ENCODE measurements at places on chromosomes 3 and 15.

- no peak for DNase-seq
These were observed 8.3 kb downstream of the SEMA3G start for GRCh38 chr3:52436500-52437149.

DNA sequence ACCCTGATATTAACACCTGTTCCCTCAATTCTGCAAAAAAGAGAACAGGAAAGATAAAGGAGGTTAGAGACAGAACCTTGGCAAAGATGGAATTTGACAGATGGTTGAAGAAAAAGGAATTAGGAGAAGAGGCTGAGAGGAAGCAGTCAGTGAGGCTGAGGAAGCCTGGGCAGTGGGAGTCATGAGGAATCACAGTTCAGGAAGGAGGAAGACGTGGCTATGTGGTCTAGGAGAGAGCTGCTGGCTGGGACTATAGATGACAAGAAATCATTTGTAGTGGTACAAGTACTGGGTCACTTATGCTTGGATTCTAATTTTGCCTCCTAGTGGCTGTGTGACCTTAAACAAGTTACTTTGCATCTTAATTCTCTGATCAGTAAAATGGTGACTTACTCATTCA, 49.0 kb downstream of the LARS2 start:
- DNase-seq = no peak

- no peak for DNase-seq
These were observed 8.2 kb upstream of the NEDD4 start for GRCh38 chr15:56001471-56002078.

DNA sequence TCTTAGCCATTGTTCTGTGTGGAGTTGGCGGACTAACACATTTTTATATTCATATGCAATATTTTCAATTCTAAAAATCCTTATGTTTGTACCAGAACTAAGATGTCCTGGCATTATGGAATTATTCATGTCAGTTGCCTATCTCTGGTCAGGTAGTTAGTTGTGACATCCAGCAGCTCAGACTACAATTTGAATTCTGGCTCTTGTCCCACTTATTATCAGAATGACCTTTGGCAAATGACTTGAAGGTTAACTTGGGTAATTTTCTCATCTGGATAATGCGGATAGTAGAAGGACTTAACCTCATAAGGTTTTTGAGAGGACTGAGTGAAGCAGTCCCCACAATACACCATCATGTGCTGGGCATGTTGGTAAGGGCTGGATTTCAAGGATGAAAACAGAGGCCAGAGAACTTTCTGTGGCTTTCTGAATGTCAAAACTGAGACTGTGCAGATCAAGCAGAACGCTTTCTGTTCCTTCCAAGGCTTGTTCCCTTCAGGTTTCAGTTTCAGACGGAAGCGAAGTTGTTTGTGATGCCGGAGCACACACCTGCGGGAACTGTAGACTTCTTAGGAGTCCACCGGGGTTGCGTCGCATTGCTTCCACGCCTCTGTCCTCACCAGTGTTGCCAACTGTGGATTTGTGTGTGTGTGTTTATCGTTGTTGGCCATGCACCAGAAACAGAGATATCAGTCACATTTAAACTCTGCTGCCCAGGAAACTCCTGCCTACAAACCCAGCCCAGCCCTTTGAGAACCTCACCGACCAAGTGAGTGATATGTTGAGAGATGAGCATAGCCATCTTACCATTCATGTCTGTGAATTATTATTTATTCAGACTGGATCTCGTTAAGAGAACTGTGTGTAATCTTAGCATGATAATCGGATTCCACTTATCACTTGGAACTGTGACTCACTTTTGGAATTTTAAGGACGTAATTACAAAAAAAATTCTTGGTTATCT, 76.0 kb downstream of the PTPRG start:
- no peak for DNase-seq

DNA sequence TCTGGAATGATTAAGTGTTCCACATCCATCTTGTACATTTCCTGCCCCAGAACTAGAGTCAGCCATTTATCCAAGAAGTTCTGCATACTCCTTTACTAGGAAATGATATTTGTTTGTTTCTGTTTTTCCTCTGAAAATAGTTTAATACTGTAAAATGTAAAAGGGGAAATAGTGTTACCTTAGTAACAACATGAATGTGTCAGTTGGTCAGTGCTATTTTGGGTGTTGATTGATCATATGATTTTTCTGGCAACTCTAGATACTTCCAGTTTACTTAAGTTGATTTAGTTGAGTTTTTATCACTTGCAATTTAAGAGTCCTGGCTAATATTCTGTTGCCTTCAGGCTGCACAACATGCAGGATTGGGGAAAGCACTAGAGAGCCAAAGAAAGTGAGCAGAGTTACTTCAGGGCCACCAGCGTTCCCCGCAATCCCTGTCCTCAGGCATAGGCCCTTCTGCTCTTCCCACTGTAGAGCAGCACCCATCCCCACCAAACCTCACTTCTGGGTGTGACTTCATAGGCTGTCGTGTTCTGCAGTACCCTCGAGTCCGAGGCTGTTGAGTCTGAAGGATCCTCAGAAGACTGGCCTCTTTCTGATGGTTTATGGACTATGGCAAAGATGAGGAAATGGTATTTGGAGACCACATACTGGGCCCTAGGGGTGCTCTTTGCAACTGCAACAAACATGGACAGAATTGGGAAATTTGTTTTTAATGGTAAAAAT, 69.0 kb downstream of the CHD2 start:
- DNase-seq = no peak

DNA sequence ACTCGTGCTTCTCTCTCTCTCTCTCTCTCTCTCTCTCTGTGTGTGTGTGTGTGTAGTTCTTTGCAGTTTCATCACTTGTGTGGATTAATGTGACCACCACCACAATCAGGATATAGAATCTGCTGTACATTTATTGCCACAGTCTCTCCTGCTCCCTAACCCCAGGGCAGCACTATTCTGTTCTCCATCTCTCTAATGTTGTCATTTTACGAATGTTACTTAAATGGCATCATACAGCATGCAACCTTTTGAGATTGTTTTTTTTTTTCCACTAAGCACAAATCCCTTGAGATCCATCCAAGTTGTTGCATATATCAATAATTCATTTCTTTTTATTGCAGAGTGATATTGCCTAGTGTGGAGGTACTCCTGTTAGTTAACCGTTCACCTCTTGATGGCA, 26.9 kb downstream of the SLCO3A1 start:
- DNase-seq = no peak

GRCh38 chr3:108338901-108339545, 42.7 kb downstream of the HHLA2 start:
- DNase-seq = no peak

DNA sequence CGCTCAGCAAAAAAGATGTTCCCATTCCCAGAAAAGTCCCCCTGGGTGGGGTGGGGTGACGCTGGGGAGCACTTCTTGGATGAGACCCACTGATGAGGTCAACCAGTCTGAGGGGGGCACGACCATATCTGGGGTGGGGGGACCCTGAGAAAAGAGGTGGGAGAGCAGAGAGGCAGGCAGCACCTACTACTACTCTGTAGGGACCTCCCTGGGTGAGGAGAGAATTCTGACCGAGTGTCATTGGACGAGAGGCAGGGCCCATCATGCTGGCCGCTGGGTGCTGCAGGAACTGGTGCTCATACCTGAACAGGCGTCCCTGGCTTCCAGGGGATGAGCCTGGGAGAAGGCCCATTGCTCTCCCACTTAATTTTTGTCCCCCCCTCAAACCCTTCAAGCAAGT, 158.8 kb downstream of the KLF13 start:
- DNase-seq = no peak

- no peak for DNase-seq
These were observed 107.6 kb upstream of the FGF7 start for GRCh38 chr15:49315391-49315823.

- DNase-seq = no peak
These were observed 267.6 kb downstream of the CNTN3 start for GRCh38 chr3:74346896-74347295.

- DNase-seq = no peak
These were observed 115.9 kb downstream of the DCLK3 start for GRCh38 chr3:36648241-36649034.

GRCh38 chr3:11818033-11818432, 28.7 kb downstream of the TAMM41 start:
- no peak for DNase-seq

DNA sequence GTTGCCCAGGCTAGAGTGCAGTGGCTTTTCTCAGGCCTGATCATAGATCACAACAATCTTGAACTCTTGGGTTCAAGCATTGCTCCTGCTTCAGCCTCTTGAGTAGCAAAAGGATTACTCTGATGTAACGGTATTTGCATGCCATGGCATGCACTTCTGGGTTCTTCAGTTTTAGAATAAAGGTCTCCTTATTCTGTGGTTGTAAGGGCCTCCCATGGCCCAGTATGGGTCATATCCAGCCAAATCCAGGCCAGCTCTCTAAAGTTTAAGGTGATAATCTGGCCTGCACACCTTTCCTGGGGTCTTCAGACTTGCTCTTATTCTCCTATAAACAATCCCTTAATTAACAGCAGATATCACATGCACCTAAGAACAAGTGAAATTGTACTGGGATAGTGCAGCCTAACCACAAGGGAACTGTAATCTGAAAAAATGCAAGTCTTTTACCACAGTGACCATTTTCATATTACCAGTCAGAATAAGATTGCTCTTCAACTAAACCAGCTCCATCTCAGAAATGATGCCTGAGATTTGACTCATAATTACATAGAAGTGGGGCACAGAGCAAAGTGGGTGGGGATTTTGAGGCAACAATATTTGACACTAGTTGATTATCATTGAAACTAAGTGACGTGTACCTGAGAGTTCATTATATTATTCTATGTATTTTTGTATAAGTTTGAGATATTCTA, 25.4 kb downstream of the COMMD2 start:
- no peak for DNase-seq

DNA sequence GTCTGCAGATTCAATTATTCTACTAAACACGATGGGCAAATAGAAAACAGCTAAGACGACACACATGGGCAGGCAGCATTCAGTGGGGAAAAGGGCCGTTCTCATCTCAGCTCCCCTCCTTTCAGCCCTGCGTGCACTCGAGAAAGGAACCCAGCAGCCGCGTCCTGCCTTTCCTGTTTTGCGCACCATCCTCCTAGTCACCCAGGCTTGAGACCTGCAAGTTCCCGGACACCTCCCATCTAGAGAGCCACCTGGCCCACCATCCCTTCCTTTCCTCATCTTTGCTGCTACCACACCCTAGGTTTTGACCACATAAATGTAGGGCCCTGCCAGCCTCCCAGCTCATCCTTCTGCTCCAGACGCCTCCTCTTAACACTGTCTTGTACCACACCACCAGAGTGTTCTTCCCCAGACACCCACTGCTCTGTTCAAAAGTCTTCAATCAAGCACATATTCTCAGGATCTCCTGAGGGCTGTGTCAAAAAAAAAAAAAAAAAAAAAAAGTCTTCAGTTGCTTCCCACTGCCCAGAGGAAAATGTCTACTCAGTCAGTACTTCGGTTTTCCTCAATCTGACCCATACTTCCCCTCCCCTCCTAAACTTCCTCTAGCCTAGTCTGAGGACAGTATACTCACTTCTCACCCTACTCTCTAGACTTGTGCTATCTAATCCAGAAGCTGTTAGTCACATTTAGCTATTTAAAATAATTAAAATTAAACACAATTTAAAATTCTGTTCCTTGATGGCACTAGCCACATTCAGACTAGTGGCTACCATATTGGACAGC, 182.0 kb downstream of the STT3B start:
- no peak for DNase-seq

GRCh38 chr3:85846940-85847339, 888.2 kb downstream of the CADM2 start:
- no peak for DNase-seq

GRCh38 chr3:16929311-16929710, 44.6 kb downstream of the PLCL2 start:
- DNase-seq = no peak

GRCh38 chr3:73363093-73363492, 261.6 kb downstream of the PDZRN3 start:
- DNase-seq = no peak

DNA sequence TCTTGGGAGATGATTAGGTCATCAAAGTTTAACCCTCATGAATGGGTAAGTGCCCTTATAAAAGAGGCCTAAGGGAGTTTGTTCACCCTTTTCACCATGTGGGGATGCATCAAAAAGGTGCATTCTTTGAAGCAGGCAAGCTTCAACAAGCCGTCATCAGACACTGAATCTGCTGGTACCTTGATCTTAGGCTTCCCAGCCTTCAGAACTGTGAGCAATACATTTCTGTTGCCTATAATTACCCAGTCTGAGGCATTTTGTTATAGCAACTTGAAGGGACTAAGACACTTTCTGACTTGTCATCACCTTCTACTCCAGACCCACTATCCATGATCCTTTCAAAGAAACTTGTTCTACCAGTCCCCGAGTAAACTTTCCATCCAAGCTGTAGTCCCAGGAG, 44.6 kb upstream of the LRRC58 start:
- DNase-seq = no peak

DNA sequence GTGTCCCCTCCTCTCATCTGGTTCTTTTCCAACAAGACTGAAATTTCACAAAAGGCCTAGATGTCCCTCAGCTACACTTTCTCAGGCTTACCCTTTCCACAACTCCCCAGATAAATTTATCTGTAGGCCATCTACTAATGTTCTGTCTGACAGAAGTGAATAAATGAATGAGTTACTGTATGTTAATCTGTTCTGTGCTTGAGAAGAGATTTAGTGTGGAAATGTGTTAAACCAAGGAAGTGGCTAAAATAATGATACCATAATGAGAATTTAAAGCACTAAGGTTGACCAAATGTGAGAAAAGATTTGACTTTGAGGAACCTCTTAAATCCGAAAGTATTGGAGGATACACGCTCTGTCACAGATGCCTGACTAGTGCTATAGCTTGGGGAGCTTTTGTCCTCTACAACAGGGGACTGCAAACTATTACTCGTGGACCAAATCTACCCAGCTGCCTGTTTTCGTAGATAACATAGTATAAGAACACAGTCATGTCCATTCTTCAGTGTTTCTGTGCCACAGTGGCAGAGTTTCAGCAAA, 74.8 kb upstream of the P2RY1 start:
- DNase-seq = no peak

DNA sequence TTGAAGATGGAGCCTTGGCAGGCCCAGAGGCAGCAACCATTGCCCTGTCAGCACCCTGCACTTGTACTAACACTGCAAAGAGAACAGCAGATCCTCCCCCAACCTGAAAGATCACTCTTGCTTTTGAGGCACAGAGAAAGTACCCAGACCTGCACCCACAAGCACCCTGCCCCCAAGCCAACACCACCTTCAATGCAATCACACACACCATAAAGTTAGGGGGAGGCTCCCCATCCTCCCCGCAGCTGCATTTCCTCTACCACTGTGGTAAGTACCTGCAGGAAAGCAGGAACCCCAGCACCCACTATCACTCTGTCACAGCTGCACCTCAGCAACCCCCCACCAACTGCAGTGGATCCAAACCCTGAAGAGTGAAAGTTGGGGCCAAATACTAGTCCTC, 12.0 kb downstream of the OR5K3 start:
- no peak for DNase-seq
